ENCODE measurements at places on chromosomes 16 and 17.

GRCh38 chr16:57341062-57341440 lies 17.5 kb upstream of the CCL22 start:
- DNase-seq: no peak

DNA sequence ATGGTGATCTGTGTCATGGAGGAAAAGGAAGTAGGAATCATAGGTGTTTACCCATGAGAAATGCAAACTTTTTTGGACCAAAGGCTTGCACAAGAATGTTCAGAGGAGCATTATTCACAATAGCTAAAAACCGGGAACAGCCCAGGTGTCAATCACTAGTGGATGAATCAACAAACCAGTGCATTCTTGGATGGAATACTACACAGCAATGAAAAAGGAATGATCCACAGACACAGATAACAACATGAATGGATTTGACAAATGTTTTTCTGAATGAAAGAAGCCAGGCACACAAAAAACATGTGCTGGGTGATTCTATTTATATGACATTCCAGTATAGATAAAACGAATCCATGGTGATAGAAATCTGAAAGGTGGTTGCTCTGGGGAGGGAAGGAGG lies 36.0 kb downstream of the WSCD1 start:
- no peak for DNase-seq

DNA sequence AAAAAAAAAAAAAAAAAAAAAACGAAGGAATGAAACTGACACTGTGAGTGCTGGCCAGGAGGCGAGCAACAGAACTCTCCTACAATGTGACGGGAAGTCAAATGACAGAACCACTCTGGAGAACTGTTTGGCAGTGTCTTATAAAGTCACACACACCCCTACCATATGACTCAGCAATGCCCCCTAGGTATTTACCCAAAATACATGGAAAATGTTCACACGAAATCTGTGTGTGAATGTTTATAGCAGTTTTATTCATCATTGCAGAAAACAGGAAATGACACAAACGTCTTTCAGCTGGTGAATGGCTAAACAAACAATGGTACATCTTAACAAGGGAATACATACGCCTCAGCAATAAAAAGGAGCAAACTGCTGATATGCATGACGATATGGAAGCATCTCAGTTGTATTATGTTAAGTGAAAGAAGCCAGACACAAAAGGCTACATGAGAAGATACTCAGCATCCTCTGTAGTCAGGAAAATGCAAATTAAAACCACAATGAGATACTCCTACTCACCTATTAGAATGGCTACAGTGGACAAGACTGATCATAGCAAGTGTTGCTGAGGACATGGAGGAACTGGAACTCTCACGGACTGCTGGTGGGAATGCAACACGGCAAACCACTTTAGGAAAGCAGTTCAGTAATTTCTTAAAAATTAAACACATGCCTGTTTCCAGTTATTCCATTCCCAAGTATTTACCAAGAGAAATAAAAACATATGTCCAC lies 74.7 kb downstream of the TBC1D16 start:
- DNase-seq: no peak

- no peak for DNase-seq
Observed at GRCh38 chr17:17059301-17059890, 17.1 kb downstream of the MPRIP start.

GRCh38 chr17:83109793-83110645 lies 30.6 kb downstream of the METRNL start:
- no peak for DNase-seq

- DNase-seq: no peak
Observed at GRCh38 chr16:8583732-8584131, 6.6 kb downstream of the TMEM114 start.

DNA sequence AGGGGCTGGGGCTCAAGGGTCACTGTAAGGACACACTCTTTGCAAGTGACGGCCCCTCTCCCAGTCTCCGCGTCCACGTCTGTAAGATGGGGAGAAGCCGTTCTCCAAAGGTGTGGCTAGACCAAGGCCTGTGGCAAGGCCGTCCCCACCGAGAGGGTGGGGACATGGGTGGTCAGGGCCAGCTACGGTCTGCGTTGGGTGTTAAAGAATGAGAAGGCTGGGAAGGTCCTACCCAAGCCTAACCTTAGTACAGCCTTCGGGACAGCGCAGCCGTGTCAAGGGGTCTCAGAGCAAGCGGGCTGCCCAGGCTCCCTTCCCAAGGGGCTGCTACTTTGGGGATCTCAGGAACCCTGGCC lies 1.9 kb downstream of the C1QTNF8 start:
- DNase-seq: no peak

- no peak for DNase-seq
Observed at GRCh38 chr17:74757502-74757901, 9.1 kb downstream of the NHERF1 start.

DNA sequence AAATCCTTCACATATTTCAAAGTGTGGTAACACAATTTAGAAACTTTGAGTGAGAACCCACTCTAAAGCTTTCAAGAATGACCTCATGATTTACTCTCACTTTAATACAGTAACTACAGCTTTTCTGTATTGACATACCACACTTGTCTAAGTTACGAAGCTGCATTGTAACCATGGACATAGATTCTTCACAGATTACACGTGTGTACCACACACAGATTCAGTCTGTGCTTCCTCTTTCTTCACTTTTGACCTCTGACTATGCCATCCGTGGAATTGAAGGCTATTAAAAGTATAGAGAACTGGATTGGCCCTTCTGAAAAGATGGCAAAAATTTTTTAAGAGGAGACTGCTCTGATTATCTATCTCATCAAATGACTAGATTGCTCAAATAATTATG lies 172.7 kb downstream of the TANC2 start:
- DNase-seq: no peak

DNA sequence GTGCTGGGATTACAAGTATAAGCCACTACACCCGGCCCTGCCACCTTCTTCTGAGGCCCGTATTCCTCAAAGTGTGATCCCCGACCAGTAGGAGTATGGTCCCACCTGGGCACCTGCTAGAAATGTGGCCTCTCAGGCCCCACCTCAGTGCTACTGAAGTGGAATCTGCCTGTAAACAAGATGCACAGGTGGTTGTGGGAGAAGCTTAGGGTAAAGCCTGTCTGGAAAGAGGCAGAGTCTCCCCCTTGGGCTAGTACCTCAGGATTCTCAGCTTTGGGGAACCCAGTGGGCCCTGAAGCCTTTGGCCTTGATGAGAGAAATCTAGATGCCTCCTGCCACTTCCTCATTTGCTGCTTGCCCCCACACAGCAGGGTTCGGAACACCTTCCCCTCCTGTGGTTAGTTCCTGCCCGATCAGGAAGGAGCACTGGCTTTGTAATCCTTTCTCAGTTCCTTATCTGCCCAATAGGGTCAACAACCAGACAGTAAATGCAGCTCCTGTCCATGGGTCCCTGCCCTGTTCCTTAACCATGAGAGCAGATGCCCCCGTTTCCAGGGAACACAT lies 25.2 kb downstream of the TK2 start:
- no peak for DNase-seq

DNA sequence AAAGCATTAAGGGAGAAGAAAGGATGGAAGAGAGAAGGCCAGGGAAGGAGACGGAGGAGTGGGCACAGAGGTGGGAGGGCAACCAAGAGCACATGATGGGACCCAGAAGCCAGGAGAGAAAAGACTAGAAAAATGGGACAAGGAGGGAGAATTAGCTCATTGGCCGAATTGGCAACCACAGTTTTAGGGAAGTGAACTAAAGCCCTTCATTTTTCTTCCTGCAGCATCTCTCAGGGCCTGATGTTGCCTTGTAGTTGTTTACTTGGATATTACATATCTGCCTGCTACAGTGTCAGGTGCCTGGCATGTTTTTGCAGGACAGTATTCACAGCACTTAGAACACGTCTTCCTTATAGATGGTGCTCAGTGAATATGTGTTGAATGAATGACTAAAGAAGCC lies 19.0 kb downstream of the EMP2 start:
- DNase-seq: no peak

- no peak for DNase-seq
Observed at GRCh38 chr16:19810817-19811731, 73.6 kb downstream of the GPRC5B start.

- no peak for DNase-seq
Observed at GRCh38 chr17:42317266-42317845, 29.1 kb downstream of the STAT5A start.

DNA sequence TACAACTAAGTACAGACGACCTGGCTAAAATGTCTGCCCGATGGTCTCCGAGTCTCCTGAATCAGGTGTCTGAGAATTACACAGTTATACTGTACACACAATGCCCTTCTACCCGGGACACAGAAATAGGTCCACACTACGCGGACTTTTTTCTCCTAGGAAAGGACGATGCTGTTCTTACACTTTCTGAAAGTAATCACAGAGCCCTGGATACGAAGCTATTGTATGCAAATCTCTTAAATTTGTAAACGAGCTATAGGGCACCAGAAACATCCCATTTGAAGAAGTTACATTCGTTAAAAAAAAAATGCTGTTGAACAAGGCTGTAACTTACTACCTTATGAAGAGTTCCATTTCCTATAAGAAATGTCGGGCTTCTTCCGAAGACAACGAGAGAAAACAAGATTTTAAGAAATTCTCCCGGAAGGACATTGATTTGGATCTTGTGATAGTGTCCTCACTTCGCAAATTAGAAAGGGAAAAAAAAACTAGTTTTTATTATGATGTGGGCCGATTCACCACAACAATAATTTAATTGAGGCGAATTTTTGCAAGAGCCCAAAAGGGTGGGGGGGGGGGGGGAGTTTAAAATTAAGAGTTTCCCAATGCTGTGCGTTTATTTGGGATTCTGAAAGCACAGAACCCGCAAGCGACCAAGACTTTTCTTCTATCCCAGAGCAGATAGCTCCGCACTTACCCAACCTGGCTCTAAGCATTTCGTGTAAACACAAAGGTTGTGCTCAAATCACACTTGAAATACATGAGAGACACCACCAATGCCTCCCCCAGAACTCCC lies 1.5 kb upstream of the SOX9 start:
- DNase-seq: no peak

DNA sequence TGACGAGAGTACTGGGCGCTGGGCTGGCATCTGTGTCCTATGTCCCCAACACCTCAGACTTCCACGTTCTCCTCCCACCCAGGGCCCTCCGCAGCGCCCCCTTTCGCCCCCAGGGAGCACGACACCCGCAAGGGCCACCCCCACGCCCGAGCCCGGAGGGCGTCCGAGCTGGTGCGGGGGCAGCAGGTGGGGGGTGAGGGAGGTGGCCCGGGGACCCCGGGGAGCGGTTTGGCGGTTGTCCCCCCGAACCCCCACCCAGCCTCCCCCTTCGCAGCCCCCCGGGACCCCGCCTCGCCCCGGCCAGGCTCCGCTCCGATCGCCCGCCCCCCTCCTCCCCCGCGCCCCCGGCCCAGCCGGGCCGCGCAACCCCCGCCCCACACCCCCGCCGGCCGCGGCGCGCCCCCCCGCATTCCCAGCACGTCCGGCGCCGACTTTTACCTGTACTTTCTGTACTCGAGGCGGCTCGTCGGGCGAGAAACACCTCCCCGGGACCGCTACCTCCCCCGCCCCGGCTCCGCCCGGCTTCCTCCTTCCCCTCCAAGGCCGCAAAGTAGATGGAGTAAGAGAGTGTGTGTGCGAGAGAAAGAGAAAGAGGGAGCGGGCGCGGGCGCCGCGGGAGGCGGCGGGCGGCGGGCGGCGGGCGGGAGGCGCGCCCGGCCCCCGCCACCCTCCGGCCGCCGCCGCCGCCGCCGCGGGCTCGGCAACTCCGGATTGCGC lies 901 bp downstream of the CDYL2 start:
- peak; percentile 42 for DNase-seq

DNA sequence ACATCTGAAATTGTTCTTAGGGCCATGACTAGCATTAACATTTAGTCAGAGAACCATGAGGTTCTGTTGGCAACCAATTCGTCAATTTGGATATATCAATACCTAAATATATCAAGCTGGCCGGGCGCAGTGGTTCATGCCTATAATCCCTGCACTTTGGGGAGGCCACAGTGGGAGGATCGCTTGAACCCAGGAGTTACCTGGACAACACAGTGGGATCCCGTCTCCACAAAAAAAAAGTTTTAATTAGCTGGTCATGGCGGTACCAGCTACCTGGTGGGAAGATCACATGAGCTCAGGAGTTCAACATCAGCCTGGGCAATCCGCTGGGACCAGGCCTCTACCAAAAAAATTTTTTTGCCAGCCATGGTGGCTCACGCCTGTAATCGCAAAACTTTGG lies 8.4 kb downstream of the YWHAE start:
- no peak for DNase-seq

- no peak for DNase-seq
Observed at GRCh38 chr17:4525691-4526397, 27.2 kb downstream of the SPNS2 start.

All from stimulated activated CD4-positive, alpha-beta T cell treated with anti-CD3 and anti-CD28 coated beads, Interleukin-4, amount 100 ng/mL, for 4 hours (primary cell).